ENCODE measurements at places on chromosomes 12 and 14.

DNA sequence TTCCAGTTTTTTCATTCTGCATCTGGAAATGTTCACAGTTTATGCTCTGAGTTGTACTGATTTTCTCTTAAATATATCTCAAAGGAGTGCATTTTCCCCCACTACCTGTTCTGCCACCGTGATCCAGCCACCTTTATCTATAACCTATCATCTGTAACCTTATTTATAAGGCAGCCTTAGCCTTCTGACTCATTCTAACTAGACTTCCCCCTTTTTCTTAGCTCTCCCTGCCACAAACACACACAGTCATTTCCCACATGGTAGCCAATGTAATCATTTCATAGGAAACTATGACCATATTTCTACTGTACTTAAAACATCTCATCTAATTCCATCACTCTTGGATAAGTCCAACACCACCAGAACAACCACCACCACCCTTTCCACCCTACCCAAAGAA, 10.8 kb upstream of the GYS2 start:
- no peak for DNase-seq

DNA sequence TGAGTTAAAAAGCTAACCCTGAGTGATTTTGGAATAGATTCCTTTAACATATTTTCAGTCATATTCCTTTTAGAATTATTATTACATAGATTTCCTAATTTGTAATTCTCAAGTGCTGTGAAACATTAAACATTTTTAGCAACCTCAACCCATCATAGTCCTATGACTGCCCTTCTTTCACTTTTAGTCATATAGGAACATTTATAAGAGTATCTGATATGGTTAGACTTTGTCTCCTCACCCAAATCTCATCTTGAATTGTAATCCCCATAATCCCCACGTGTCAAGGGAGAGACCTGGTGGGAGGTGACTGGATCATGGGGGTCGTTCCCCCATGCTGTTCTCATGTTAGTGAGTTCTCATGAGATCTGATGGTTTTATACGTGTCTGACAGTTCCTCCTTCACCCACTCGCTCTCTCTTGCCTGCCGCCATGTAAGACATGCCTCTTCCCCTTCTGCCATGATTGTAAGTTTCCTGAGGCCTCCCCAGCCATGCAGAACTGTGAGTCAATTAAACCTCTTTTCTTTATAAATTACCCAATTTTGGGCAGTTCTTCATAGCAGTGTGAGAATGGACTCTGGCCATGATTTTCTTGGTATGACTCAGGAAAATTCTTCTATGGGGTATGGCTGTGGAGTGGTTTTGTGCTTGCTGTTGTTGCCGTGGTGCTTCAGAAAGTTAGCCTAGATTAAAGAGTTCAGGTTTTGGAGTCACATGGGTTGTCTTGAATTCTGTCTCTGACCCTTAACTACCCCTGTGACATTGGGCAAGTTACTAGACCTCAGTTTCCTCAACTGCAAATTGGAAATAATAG, 83.9 kb downstream of the FUT8 start:
- DNase-seq: no peak

DNA sequence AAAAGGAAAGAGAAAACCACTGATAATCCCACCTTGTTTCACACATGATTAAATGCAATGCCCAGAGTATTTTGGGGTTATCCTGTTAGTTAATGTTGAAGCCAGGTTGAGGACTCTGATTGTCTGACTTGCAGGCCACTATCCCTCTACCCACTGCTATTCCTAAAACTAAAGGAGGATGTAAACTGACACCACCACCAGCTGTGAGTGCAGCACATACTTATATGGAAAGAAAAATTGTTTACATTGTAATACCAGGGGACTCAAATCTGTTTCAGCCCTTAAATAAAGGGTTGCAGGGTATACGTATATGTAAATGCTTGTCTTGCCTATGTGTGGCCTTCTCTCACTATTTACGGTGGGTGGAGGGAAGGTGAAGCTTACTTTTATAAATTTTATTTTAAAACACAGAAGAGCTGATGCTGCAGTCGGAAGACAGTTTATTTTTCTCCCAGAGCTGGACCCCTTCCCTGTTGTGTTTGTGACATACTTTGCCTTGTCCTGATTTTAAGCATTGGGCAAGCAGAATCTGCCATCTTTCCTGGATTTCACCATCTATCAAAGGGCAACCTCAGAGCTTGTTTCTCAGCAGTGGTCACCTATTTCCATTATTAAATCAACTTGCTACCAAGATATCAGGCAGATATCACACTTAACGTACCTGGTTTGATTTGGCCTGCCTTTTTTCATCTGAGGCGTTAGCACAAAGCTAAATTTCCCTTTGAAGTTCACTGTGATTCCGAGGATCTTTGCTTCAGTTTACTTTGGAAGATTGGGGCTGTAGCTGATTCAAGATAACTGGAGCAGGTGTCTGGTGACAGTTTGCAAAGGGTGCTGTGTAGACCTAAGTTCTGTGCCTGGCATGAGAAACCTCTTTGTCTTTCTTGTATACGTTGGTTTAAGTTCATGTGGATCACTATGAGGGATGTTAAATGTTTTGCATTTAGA, 25.2 kb downstream of the DAAM1 start:
- DNase-seq: no peak

DNA sequence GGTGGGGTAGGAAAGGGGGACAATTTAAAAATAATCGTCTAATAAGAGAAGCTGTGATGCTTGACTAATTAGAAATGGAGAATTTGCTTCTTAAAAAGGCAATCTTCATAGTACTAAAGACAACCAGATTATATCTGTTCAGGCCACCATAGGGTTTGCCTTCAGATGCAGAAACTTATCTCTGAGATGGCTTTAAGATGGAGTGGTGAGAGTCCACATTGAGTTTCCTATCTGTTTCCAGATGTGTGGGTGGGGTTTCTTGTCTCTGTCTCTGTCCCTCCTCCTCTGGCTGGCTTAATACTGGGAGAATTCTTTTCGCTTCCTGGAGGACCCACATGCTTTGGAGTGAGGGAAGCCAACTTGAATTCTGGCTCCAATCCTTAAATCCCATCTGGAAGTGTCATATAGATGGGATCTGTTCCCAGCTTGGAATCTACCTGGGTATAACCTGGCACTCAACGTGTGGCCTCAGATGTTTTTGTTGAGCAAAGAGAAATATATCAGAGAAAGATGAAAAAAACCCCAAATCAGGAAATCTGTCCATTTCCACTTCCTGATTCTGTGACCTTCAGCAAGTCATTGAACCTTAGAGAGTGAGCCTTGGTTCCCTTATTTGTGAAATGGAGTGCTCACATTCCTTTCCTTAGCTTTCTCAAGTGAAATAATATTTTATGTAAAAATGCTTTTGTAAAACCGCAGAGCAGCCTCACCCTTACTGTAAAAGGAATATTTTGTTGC, 66.4 kb downstream of the CHST11 start:
- no peak for DNase-seq

- no peak for DNase-seq
Measured at GRCh38 chr12:47102845-47103651, 23.3 kb upstream of the AMIGO2 start.

DNA sequence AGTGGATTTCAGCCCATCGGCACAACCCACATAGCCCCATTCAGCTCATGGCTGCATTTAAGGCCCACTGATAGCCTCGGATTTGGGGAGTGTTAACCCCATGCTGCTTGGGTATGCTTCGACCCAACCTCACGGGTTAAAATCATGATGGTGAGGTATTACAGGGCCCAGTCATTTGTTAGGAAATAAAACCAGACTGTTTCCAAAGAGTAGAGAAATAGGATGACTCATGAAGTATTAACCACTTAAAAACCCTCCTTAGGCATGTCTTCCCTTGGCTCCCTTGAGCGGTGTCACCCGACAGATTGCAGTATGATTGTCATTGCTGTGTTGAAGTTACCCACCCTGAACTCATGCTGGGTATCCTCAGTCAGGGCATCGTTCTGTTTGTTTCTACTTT, 289.1 kb downstream of the CACNA1C start:
- no peak for DNase-seq

- DNase-seq: no peak
Measured at GRCh38 chr12:92221656-92222315, 76.1 kb upstream of the BTG1 start.

GRCh38 chr14:31781578-31781977, 220.4 kb downstream of the NUBPL start:
- DNase-seq: peak; percentile 20

DNA sequence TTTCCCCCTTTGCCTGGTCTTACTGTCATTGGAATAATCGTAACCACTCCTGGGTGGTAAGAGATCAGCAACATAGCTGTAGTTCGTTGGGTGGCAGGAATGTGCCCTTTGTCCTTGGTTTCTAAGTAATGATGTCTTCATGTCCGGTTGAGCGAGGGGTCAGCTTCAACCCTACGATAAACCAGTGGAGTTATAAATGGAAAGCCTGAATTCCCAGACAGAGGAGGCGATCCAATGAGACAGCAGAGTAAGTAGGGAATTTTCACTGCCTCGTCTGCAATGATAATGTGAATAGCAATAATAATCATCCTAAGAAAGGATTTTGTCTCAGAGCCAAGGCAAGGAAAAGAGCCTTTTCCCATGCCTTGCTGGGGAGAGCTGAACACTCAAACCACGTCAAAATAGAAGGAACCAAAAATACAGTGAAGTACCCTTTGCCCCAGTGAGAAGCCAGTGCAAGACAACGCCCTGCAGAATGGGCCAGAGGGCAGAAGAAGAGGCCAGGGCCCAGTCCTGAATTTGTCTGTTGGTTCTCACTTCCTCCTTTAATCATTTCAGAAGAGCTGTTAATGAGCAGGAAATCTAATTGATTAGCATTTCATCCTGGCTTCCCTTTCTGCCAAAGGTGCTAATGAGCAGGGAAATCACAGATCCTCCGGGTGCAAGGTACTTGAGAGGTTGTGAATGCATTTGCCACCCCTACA, 330.7 kb downstream of the CACNA1C start:
- no peak for DNase-seq

DNA sequence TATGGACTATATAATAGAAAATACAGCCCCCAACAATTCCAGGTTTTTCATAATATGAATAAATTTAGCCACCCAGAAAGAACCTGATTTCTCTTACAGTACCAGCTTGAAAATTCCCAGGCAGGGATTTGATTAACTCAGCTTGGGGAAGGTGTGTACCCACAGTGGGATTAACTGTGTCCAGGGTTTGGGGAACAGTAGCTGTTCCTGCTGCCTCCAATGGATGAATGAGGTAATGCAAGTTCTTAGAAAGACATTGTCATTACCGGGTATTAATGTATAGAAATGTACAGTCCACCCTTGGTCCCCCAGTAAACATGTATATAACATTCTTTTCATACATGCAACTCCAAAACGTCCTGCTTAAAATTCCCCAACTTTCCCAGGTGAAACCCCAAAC, 115.6 kb downstream of the LRIG3 start:
- peak; percentile 10 for DNase-seq

DNA sequence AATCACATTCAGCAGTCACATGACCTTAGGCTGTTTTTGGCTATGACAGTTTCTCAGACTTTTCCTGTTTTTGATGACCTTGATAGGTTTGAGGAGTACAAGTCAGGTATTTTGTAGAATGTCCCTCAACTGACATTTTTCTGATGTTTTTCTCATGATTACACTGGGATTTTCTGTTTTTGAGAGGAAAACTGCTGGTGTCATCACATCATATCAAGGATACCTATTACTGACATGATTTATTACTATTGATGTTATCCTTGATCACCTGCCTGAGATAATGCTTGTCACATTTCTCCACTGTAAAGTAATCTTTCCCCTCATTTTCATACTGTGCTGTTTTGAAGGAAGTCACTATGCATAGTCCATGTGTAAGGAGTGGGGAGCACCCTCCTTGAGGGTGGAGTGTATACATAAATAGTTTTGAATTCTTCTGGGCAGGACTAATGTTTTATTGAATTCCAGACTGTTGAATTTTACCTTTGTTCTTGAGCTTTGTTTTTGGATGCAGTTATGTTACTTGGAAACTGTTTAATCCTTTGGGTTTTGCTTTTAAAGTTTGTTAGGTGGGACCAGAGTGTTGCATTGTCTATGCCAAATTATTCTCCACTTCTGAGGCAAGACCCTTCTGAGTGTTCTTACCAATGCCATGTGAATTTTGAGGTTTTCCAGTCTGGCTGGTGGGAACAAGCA, 444.5 kb upstream of the FAR2 start:
- DNase-seq: no peak

- no peak for DNase-seq
Measured at GRCh38 chr12:132474237-132474741, 15.7 kb upstream of the FBRSL1 start.

DNA sequence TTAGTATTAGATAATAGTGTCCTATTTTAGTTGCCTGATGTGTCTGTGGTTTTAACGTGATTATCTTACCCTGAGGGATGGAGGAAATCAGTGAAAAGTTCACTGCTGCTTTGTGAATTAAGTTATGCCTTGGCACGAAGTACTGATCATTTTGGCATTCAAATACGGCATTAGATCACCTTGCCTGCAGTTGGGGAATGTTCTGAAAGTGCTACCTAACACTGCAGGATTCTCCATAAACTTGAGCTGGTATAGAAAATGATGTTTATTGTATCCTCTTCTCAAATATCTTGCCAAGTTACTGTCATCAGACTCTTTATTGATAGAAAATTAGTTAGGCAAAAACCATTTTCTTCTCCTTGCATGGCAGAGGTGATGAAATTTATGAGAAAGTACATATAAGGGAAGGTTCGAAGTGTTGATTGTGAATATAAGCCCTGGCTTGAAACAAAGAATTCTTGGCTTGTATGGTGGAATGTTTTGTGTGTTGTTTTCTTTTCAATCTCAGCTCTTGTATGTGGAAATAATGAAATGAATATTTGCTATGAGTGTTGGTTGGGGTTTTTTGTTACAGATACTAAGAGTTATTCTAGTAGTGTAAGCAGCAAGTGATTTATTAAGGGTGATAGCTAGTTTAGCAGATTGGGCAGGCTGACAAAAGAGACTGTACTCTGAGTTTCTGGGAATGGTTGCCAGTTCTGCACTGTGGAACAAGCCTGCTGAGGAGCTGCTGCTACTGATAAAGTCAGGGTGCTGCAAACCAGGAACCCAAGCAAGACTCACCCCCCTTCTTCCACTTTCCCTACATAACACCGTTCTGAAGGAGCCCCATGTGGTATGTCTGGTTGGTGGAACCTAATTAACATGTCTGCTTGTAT, 448.3 kb downstream of the PCNX1 start:
- no peak for DNase-seq

GRCh38 chr14:101072070-101072469, 168.5 kb upstream of the RTL1 start:
- DNase-seq: no peak

GRCh38 chr12:13101821-13102375, 1.6 kb downstream of the GSG1 start:
- no peak for DNase-seq

- no peak for DNase-seq
Measured at GRCh38 chr12:57517187-57517586, 3.1 kb downstream of the DDIT3 start.

All from SK-N-DZ (cell line).